ENCODE measurements at places on chromosomes 4 and X.

DNA sequence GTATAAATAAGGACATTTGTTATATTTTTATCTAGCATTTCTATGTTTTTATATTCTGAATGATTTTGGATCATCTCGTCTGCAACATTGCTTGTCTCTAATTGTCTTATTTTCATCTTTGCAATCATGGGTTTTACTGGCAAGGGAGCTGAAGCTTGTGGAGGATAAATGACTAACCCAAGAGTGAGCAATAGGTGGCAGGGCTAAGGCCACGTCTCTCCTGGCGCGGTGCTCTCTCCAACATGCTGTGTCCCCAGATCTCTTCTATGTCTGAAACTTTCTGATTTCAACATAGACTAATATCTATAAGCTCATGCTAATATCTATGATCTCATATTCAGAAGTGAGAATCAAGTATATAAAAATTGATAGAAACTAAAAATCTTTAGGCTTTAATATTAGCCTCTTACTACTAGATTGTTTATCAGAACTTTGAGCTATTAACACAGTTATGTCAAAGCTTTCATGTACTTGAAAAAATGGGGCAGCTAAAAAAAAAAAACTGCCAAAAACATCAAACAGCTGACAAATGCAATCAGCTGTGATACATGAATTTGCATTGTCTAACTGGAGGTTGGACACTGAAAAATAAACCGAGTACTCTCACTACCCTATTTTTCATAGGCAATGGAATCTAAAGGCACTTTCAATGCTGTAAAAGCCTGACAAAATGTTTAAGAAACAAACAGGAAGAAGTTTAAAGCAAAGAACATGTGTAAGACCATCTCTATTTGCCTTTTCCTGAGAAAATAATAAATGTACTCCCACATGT lies 169.2 kb downstream of the TMA16 start:
- DNase-seq, result no peak

DNA sequence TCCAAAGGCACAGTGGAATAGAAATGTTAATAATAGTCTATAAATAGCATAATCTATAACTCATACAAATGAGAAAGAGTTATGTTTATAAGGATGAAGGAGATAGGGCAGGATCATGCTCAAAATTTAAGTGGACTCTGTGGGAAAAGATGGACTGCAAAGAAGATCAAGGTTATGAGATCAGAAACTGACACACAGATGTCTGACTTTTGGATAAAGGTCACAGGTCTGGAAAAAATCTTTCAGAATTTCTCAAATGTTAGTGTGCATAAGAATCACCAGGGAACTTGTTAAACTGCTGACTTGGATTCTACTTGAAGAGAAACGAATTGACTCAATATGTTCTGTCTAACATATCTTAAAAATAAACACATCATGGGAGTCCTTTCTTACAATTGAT lies 104.1 kb downstream of the FSTL5 start:
- DNase-seq, result no peak

- DNase-seq, result no peak
Observed at GRCh38 chrX:19659929-19660328, 144.6 kb upstream of the MAP3K15 start.

GRCh38 chrX:119887721-119888425 lies 7.8 kb upstream of the AKAP14 start:
- DNase-seq, result peak; percentile 41

DNA sequence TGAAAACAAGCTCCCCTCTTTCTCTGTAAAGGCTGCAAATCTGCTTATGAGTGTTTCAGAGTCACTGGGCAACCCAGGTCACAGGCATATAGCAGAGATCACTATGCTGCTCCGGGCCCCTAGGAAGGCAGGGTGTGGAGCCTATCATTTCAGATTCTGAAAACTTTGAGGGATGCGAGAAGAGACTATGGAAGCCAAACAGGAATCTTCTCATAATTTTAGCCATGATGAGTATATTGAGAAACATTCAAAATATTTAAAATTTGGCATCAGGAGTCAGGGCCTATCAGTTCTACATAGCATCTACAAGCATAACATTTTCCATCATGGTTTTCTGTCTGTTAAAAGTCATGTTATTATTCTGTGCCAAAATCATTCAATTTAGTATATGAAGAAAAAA lies 61.7 kb upstream of the ATXN3L start:
- peak; percentile 73 for DNase-seq

DNA sequence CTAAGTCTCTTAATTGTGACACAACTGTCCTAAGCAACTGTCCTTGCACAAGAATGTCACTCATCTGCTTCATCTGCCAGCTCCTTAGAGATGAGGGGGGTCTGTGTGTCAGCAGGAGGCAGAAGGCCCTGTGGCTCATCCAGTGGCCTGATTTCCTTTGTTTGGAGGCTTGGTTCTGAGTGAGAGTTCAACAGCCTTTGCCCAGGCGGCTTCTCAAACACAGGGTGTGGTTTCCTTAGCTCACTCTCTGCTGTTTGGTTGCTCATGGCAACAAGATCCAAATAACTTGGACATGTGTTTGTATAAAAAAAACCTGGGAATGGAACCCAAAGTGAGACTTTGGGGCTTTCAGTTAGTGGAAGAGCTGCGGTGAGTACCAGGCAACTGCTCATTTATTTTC lies 46.6 kb downstream of the MAP7D3 start:
- DNase-seq, result peak; percentile 40

- peak; percentile 12 for DNase-seq
Observed at GRCh38 chrX:45889471-45889870, 655.8 kb downstream of the ZNF674 start.

GRCh38 chr4:38153387-38153760 lies 193.2 kb downstream of the PTTG2 start:
- DNase-seq, result no peak

GRCh38 chr4:41749631-41750039 lies 1.1 kb upstream of the PHOX2B start:
- DNase-seq, result no peak

GRCh38 chrX:143466130-143466529 lies 51.1 kb downstream of the SPANXN3 start:
- no peak for DNase-seq

DNA sequence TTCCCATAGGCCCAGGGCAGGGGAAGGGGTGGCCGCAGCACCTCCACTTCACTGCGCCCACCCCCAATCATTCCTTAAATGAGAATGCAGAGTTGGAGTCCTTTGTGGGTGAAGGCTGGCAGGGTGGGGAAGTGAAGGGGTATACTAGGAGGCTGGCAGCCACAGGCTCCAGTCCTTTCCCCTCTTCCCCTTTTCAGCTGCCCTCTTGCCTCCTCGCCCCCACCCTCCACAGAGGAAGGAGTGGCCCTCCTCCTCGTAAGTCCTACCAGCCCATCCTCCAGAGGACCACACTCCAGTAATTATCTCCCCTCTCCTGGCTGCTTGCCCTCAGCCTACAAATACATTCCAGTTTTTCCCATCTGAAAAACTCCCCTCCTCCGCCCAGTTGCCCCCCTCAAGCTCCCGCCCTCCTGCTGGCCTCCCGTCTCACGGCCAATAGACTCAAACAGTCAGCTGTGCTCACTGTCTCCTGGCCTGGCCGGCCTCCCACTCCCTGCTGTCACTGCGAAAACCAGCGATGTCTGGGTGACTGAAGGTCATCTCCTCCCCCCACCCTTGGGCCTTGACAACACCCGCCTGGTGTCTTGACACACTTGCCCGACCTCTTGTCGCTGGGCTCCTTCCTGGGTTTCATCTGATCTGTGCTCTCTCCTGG lies 38.8 kb downstream of the EFNB1 start:
- DNase-seq, result peak; percentile 29

DNA sequence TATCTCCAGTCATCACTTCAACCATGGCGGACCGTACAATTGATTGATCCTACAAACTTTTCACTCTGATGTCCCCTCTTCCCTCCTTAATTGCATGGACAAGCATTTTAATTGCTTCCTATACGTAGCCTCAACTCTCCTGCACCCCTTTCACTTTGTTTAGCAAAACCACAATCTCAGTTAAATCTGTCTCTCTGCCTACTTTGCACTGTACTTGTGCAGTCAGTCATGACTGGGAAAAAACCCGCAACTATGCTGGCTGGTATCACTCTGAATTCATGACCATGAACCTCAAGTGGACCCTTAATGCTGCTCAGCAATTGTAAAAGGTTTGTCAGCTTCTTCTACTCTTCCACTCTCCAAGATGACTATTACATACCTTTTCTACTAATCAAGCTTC lies 51.7 kb upstream of the AFF2 start:
- DNase-seq, result no peak

- DNase-seq, result no peak
Observed at GRCh38 chr4:91065117-91065516, 937.9 kb downstream of the CCSER1 start.

GRCh38 chr4:2968381-2968780 lies 5.0 kb downstream of the GRK4 start:
- DNase-seq, result no peak

DNA sequence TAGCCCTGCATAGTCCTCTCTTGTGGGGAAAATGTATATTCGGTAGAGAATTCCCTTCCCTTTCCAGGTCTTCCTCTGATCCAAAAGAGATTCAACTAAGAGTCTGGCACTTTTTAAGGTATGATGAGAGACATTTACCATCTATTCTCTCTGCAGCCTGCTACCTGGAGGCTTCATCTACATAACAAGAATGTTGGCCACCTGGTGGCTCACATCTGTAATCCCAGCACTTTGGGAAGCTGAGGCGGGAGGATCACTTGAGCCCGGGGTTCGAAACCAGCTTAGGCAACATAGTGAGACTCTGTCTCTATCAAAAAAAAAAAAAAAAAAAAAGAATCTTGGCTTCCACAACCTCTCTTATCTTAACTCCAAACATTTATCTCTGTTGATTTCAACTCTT lies 40.4 kb upstream of the NOCT start:
- DNase-seq, result no peak

DNA sequence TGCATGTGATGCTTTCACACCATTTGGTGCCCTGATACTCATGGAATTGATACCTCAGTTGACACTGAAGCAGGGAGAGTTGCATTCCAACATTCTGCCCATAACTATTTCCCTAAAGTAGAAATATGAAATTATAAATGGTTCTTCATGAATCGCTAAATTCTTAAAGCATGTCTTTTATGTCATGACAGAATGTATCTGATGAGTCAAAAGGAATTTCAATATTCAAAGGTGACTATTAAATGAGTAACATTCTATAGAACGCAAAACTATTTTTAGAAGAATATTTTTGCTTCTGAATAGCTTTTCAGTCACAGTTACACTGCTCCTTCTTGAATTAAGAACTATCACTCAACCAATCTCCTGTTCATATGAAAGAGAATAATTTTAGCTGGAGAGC lies 152.8 kb downstream of the ADGRA3 start:
- peak; percentile 58 for DNase-seq

- DNase-seq, result no peak
Observed at GRCh38 chr4:140679576-140679975, 76.6 kb downstream of the TBC1D9 start.

DNA sequence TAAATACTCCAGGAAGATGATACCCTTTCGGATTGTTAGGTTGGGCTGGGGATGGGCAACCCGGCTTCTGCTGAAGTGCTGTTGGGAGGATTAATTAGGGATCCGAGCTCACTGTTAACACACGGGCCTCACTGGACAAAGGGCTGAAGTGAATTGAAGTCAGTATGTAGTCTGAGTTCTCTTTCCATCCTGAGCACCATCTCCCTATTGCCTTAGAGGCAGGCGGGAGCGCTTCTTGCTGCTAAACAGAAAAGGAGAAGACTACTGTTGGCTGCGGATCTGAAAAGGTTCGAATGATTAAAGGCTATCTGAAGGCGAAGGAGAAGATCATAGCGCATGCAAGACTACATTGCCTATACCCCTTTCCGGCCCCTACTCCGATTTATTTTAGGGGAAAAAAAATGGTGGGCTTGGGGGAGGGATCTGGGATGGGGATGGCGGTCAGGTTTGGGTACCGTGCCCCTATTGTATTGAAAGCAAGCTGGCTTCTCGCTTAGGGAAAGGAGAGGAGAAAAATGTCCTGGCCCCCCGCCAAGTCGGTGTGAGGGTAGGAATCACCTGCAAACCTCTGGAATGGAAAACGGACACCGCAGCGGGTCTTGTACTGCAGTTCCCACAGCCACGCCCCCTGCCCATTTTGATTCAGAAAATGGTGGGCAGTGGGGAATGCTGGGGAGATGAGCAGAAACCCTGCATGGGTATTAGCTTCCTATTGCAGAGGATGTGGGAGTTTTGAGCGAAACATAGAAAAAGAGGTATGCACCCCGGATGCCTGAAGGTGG lies 22.3 kb downstream of the MORF4L2 start:
- DNase-seq, result no peak
